HFFc6 (cell line): ENCODE measurements at places on chromosomes 4 and X. TPM values are rescaled to one million over a fixed set of nuclear protein-coding genes. Genes with fewer than 3 reads are reported as not detected.

STARD8 gene
- 1.9 and 2.8 TPM in 2 replicates for total RNA-seq

SOWAHD gene
- total RNA-seq = 0.12 to 0.17 TPM (median 0.15 TPM) in 3 replicates

PDZD4 gene
- total RNA-seq = not detected in 2 replicates

SSX2 gene
- not detected in 3 replicates for total RNA-seq

CFI gene
- total RNA-seq = not detected in 3 replicates

MAOB gene
- total RNA-seq = not detected in 3 replicates

BRS3 gene
- not detected in 3 replicates for total RNA-seq

CSAG2 gene
- total RNA-seq = not detected in 3 replicates

FRMD7 gene
- not detected in 3 replicates for total RNA-seq

MAGEA1 gene
- total RNA-seq = not detected in 3 replicates

TEX13D gene
- not detected in 3 replicates for total RNA-seq

GC gene
- not detected in 3 replicates for total RNA-seq

CASP3 gene
- total RNA-seq = 29.1 to 31.6 TPM (median 29.6 TPM) in 3 replicates

MTTP gene
- not detected in 3 replicates for total RNA-seq

DNAAF6 gene
- total RNA-seq = not detected in 3 replicates

XAGE2 gene
- not detected in 3 replicates for total RNA-seq

SSX4B gene
- total RNA-seq = not detected in 3 replicates

NHS gene
- 2.8 to 4.4 TPM (median 4.1 TPM) in 3 replicates for total RNA-seq

PAPSS1 gene
- 55.8 to 64.7 TPM (median 59.9 TPM) in 3 replicates for total RNA-seq

POF1B gene
- not detected in 3 replicates for total RNA-seq

L1CAM gene
- 13.1 to 87.2 TPM (median 58.0 TPM) in 3 replicates for total RNA-seq

SLC10A4 gene
- not detected in 3 replicates for total RNA-seq

NLRP2B gene
- total RNA-seq = not detected in 3 replicates

TMEM255A gene
- 0.43 TPM in 1 of 3 replicates, not detected in the others for total RNA-seq

CCSER1 gene
- not detected in 3 replicates for total RNA-seq

AGTR2 gene
- not detected in 3 replicates for total RNA-seq

UGT2B17 gene
- not detected in 3 replicates for total RNA-seq
